Neural progenitor cell (in vitro differentiated cells): ENCODE measurements at places on chromosomes 7 and 10.

DNA sequence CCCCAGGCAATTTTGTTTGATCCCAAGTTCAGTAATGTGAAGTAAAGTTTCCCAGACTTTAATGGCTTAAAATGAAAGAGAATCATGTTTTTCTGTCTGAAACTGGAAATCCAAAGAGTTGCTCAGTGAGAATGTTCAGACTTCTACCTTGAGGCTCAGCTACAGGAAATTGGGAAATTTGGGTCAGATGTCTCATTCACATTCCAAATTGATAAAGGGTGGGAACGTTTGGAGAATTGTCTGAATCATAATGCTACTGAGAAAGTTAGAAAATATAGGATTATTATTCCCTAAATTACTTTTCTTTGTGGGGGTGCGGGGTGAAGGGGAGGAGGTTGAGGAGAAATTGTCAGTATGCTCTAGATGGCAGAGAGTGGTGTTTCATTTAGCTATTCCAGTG is 773.9 kb downstream of the LRMDA start:
- H3K27ac ChIP-seq: no peak overlapping the region
- no peaks in the 10 kb centered on the region for H3K27me3 ChIP-seq
- no peak overlapping the region for H3K4me3 ChIP-seq
- no peak for DNase-seq
- no peaks in the 10 kb centered on the region for H3K36me3 ChIP-seq

GRCh38 chr10:23459308-23459939 is 20.5 kb downstream of the OTUD1 start:
- H3K27ac ChIP-seq: no peak overlapping the region
- H3K36me3 ChIP-seq: no peaks in the 10 kb centered on the region
- H3K27me3 ChIP-seq: no peaks in the 10 kb centered on the region

GRCh38 chr7:156768698-156769472 is 124.1 kb downstream of the LMBR1 start:
- no peak overlapping the region for H3K27ac ChIP-seq
- H3K4me1 ChIP-seq: no peaks in the 10 kb centered on the region

GRCh38 chr10:132253092-132253687 is 54.6 kb downstream of the STK32C start:
- H3K27ac ChIP-seq: no peak overlapping the region
- H3K4me1 ChIP-seq: peaks cover 6% of the 10 kb centered on the region
- DNase-seq: no peak
- H3K36me3 ChIP-seq: no peaks in the 10 kb centered on the region
- H3K27me3 ChIP-seq: peaks cover 13% of the 10 kb centered on the region

DNA sequence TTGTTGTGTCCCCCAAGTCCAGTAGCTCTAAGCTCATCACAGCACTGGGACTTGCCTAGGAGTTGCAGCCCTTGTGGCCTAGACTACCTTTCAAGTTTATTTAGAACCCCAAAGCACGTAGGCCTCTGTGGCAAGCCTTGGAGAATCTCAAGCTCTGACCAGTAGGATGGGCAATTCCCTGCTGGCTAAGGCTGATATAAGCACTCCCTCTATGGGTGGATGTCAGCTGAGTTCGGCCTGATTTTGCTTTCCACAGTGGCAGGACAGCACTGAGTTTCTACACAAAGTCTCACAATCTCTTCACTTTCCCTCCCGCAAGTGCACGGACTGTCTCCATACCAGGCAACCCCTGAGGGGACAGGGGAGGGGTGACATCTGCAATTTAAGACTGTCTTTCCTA is 886.4 kb upstream of the LRRN3 start:
- no peaks in the 10 kb centered on the region for H3K36me3 ChIP-seq
- no peak overlapping the region for H3K27ac ChIP-seq

DNA sequence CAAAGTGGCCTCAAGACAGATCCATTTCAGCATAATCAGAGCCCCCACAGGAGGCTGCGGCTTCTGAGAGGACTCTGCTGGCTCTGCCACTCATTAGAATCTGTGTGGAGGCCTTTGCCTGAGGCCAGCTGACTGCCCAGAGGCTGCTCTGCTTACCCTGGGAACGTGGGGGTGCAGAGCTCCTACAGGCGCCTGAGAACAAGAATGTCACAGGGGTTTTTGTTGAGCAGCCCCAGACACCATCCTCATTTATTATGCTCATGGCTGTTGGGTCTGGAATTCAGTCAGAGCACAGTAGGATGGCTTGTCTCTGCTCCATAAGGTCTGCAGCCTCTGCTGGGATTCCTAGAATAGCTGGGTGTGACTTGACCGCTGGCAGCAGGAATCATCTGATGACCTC is 101.8 kb upstream of the GDF10 start:
- H3K4me1 ChIP-seq: no peaks in the 10 kb centered on the region
- no peak for DNase-seq
- no peaks in the 10 kb centered on the region for H3K36me3 ChIP-seq
- no peak overlapping the region for H3K4me3 ChIP-seq
- no peak overlapping the region for H3K27ac ChIP-seq

- H3K4me3 ChIP-seq: peak overlapping the region; percentile 72
- H3K27me3 ChIP-seq: no peaks in the 10 kb centered on the region
- H3K4me1 ChIP-seq: peaks cover 21% of the 10 kb centered on the region
- H3K27ac ChIP-seq: peak overlapping the region; percentile 99
These were observed 563 bp downstream of the STAM start for GRCh38 chr10:17644485-17644943.

- DNase-seq: peak; percentile 8
- peaks cover 10% of the 10 kb centered on the region for H3K4me1 ChIP-seq
- no peaks in the 10 kb centered on the region for H3K36me3 ChIP-seq
- no peak overlapping the region for H3K4me3 ChIP-seq
These were observed 99.7 kb downstream of the CCSER2 start for GRCh38 chr10:84427903-84428650.

- no peaks in the 10 kb centered on the region for H3K27me3 ChIP-seq
- H3K27ac ChIP-seq: no peak overlapping the region
- H3K36me3 ChIP-seq: peaks cover 5% of the 10 kb centered on the region
- H3K4me3 ChIP-seq: no peak overlapping the region
- no peaks in the 10 kb centered on the region for H3K4me1 ChIP-seq
These were observed 123.5 kb upstream of the SHH start for GRCh38 chr7:155935726-155936125.
